Transverse colon (tissue), 4 donors: ENCODE measurements at places on chromosomes 11 and 22. TPM values are rescaled to one million over a fixed set of nuclear protein-coding genes. Genes with fewer than 3 reads are reported as not detected.

The APOA5 gene
- not detected for total RNA-seq

The FXYD2 gene
- total RNA-seq: 1.2 TPM

The OLFML1 gene
- total RNA-seq: 2.6 TPM

The NPAT gene
- total RNA-seq: 10.5 TPM

DNA sequence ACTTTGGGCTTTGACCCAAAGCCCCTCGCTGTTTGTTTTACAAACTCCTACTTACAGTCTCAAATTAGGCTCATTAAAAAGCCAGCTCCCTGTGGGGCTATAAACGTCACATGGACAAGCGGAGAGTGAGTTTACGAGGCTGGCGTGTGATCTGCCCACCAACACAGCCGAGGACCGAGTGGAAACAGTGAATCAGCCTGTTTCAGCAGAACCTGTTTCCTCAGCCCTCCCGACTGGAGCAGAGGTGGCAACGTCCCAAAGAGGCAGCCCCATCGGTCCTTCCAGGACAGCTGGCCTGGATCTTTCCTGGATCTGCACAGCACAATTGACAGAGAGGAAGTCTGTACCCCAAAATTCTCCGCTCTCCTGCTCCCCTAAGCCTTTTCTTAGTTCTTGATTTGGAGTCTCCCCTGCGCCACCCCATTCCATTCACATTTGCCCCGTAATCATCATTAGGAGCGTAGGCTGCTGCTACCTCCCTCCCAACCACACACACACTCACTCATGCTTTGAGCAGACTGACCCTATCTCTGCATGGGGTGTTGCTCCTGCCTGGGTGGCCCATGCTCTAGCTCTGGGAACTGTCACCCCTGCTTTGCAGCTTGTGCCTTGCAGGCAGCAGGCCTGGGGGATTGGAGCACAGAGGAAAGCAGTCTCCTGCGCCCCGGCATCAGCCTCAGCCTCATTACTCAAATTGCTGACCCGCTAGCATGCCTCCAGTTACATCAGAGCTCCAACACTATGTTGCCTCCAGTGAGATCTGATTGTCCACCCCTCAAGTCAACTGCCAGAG lies 117.8 kb downstream of the NAT10 start:
- peak; percentile 68 for DNase-seq

DNA sequence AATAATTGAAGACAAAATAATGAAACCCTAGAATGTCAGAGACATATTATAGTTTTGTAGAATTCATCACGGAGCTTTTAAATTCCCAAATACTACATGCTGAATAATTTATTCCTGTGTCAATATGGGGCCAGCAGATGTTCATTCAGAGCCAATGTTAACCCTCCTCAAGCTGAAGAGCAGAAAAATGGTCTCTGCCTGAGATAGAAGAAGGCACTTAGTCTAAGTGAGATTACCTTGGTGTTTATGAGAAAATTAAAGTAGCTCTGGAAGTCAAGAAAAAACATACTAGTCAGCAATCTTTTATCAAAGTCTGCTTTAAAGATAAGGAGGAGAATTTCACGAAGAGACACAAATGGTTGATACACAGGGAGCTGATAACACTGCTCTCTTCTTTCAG lies 328.2 kb downstream of the TTC28 start:
- DNase-seq: no peak

DNA sequence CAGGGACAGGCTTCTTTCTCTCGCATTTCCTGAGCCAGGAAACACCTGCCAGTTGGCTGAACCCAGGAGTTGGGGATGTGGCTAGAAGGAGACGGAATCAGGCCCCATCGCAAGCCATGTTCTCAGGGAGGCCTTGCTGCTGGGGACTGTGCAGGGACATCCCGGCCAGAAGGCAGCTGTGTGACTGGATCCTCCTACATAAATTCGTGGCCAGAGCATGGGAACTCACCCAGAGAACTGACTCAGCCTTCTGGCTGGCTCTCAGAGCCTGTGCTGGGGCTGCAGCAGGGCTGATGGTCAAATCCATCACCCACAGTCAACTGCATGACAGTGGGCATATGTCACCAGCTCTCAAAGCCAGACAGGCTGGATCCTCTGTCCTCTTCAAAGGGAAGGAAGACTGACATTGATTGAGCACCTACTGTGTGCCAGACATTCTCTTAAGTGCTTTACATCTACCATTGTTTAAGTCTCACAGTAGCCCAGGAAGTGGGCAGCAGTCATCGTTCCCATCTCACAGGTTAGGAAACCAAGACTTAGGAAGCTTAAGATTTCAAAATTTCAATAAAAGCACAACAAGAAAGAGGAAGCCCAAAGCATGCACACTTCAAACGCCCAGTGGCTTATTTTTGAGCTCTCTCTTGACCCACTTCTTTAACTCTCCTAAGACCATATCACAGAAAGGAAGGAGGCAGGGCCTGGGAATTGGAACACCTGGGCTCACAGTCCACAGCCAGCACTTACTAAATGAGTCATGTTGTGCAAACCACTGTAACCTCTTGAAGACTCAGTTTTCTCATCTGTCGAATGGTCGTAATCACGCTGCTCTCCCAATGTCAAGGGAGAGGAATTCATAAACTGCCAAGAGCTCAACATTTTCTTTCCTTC lies 30.9 kb upstream of the CACNG2 start:
- no peak for DNase-seq
